Bronchial smooth muscle cell (primary cell): ENCODE measurements at places on chromosomes 6 and 20. TPM values are rescaled to one million over a fixed set of nuclear protein-coding genes. Genes with fewer than 3 reads are reported as not detected.

SPACA1 gene
- total RNA-seq: not detected in 2 replicates

LPIN3 gene
- 4.6 and 5.4 TPM in 2 replicates for total RNA-seq

SAPCD1 gene
- total RNA-seq: 0.26 and 1.3 TPM in 2 replicates

POU5F1 gene
- total RNA-seq: not detected in 2 replicates

RBPJL gene
- not detected in 2 replicates for total RNA-seq

HCRTR2 gene
- total RNA-seq: not detected in 2 replicates

MDFI gene
- 0.26 TPM in 1 of 2 replicates, not detected in the other for total RNA-seq

DDX43 gene
- total RNA-seq: 0.32 TPM in 1 of 2 replicates, not detected in the other

OOEP gene
- total RNA-seq: not detected in 2 replicates

SRPK1 gene
- total RNA-seq: 28.5 and 28.9 TPM in 2 replicates

LY6G6C gene
- not detected in 2 replicates for total RNA-seq

SLC22A16 gene
- not detected in 2 replicates for total RNA-seq

COL19A1 gene
- 0.09 and 0.16 TPM in 2 replicates for total RNA-seq

HLA-G gene
- 0.16 and 0.17 TPM in 2 replicates for total RNA-seq

PHACTR1 gene
- total RNA-seq: under 0.01 and 0.34 TPM in 2 replicates

RFX6 gene
- not detected in 2 replicates for total RNA-seq

ABHD16A gene
- 54.5 and 96.4 TPM in 2 replicates for total RNA-seq

COL9A1 gene
- total RNA-seq: not detected in 2 replicates

WFDC5 gene
- total RNA-seq: not detected in 2 replicates

NFKBIL1 gene
- total RNA-seq: 32.9 and 39.4 TPM in 2 replicates

CD40 gene
- 0.52 and 0.95 TPM in 2 replicates for total RNA-seq

TINAG gene
- total RNA-seq: not detected in 2 replicates

SIRPA gene
- 6.6 and 8.2 TPM in 2 replicates for total RNA-seq

HLA-DRA gene
- total RNA-seq: 0.17 and 0.95 TPM in 2 replicates

ANKRD66 gene
- not detected in 2 replicates for total RNA-seq

CITED2 gene
- 26.7 and 44.0 TPM in 2 replicates for total RNA-seq

KIF25 gene
- total RNA-seq: not detected in 2 replicates
